Spinal cord (tissue), 10 donors: ENCODE measurements at places on chromosomes 2 and 18.
A peak's percentile ranks its signal among the peaks of the same experiment; 100 is the strongest.

- no peak overlapping the region for H3K27ac ChIP-seq
- DNase-seq, result no peak
- no peaks in the 10 kb centered on the region for H3K27me3 ChIP-seq
- no peaks in the 10 kb centered on the region for H3K4me1 ChIP-seq
- no peak overlapping the region for H3K4me3 ChIP-seq
These were observed 80.9 kb downstream of the NABP1 start for GRCh38 chr2:191758518-191759507.

DNA sequence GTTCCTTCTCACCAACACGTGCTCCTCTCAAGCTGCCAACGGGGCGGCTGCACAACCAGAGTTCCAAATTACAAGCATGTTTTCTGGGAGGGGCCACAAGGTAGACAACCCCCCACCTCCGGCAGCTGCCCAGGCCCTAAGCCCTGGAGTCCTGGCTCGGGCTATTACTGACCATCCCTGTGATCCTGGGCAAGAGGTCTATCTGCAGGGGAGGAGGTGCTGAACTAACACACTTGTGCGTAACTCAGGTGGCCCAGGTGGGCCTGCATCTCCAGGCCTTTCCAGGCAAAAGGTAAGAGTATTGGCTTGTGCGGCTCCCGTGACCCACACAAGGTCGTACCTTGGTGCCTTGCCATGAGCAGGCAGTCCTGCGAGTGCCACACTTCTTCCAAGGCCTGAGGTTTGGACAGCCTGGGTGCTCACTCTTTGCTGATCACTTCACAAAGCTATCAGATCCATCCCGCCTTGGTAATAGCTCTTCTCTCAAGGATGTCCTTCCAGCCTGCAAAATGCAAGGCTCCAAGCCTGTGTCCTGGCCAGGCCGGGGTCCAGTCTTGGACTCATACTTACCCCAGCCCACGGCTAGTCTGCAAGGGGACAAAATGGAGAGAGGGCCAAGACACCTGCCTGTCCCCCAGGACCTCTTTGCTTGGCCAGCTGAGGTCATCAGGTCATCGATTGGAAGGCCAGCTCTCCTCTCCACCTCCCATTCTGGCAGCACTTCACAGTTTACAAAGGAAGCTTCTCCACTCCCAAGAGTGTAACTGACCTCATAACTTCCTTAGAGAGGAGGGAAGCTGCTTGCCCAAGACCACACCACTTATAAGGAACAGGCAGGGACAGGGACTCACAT is 33.9 kb downstream of the ADRA2B start:
- H3K27me3 ChIP-seq, result no peaks in the 10 kb centered on the region
- no peak overlapping the region for H3K4me3 ChIP-seq
- H3K27ac ChIP-seq, result no peak overlapping the region
- no peaks in the 10 kb centered on the region for H3K4me1 ChIP-seq
- no peak for DNase-seq

- H3K36me3 ChIP-seq, result no peaks in the 10 kb centered on the region
- no peak overlapping the region for H3K27ac ChIP-seq
- peak; percentile 62 for DNase-seq
- no peaks in the 10 kb centered on the region for H3K27me3 ChIP-seq
- H3K4me3 ChIP-seq, result no peak overlapping the region
- H3K4me1 ChIP-seq, result no peaks in the 10 kb centered on the region
These were observed 47.4 kb upstream of the NXPH2 start for GRCh38 chr2:138827426-138828054.

- no peak overlapping the region for H3K27ac ChIP-seq
- H3K4me1 ChIP-seq, result peaks cover 26% of the 10 kb centered on the region
- H3K4me3 ChIP-seq, result no peak overlapping the region
- peaks cover 77% of the 10 kb centered on the region for H3K27me3 ChIP-seq
These were observed 161.9 kb upstream of the SIX2 start for GRCh38 chr2:45171136-45171501.

DNA sequence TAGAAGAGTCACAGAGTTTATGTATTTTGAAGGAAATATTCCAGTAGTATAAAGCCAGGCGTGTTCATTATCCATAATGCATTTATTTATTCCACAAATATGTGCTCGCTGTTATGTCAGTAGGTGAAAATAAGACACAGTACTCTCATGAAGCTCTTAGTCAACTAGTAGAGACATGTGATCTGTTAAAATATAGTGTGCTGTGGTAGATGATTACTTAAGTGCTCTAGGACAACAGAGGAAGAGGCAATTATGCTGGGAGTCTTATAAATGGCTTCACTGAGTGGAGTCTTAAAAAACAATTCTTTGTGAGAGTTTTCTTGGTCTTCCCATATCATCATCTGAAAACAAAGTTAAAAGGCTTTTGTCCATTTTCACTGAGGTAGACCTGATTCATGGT is 457.3 kb downstream of the XIRP2 start:
- no peaks in the 10 kb centered on the region for H3K4me1 ChIP-seq
- H3K36me3 ChIP-seq, result no peaks in the 10 kb centered on the region
- no peak overlapping the region for H3K4me3 ChIP-seq

GRCh38 chr2:166892397-166892796 is 4.1 kb downstream of the XIRP2 start:
- no peaks in the 10 kb centered on the region for H3K27me3 ChIP-seq
- H3K4me3 ChIP-seq, result no peak overlapping the region
- H3K4me1 ChIP-seq, result no peaks in the 10 kb centered on the region
- H3K27ac ChIP-seq, result no peak overlapping the region
- no peaks in the 10 kb centered on the region for H3K36me3 ChIP-seq
- DNase-seq, result peak; percentile 11

DNA sequence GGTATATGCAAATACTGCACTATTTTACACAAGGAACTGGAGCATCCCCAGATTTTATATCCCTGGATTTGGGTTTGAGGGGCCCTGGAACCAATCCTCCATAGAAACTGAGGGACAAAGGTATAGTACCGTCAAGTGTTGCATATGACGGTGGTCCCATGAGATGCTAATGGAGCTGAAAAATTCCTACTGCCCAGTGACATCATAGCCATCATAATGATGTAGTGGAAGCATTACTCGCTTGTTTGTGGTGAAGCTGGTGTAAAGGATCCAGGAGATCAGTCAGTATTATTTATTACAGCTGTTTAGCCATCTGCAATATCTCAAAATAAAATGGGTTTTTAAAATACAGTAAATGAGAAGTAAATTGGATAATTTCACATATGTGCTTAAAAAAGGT is 496.6 kb upstream of the HS6ST1 start:
- DNase-seq, result no peak
- H3K27ac ChIP-seq, result no peak overlapping the region
- H3K27me3 ChIP-seq, result no peaks in the 10 kb centered on the region
- H3K36me3 ChIP-seq, result no peaks in the 10 kb centered on the region
